ENCODE measurements at places on chromosomes 7 and 10.
A peak's percentile ranks its signal among the peaks of the same experiment; 100 is the strongest.

DNA sequence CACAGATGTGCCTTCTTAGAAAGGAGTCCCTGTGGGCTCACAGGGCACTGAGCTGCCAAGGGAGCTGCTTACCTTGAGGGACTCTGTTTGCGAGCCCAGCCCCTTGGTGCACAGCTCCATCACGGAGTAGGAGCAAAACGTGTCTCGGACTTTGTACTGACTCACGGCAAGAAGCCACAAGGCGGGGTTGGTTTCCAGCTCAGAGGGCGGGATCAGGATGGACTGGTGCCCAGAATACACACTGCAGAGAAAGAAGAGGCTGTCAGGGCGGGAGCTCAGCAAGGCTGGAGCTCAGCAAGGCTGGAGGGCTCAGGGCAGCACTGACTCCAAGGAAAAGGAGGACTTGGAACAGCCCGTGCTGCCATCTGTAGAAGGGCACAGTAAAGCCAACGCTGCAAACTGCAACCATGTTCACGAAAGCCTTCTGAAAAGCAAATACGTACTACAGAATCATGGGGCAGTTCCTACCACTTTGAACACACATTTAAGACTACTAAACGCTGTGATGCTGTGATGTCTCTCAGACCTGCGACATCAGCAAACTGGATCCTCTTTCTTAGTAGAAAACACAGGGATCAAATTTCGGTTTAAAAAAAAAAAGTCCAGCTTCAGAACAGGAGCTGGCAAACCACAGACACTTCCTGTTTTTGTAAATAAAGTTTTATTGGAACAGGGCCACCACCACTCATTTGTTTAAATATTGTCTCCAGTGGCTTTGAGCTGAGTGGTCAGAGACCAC is 194.3 kb downstream of the ZMYND11 start:
- DNase-seq: peak; percentile 12

DNA sequence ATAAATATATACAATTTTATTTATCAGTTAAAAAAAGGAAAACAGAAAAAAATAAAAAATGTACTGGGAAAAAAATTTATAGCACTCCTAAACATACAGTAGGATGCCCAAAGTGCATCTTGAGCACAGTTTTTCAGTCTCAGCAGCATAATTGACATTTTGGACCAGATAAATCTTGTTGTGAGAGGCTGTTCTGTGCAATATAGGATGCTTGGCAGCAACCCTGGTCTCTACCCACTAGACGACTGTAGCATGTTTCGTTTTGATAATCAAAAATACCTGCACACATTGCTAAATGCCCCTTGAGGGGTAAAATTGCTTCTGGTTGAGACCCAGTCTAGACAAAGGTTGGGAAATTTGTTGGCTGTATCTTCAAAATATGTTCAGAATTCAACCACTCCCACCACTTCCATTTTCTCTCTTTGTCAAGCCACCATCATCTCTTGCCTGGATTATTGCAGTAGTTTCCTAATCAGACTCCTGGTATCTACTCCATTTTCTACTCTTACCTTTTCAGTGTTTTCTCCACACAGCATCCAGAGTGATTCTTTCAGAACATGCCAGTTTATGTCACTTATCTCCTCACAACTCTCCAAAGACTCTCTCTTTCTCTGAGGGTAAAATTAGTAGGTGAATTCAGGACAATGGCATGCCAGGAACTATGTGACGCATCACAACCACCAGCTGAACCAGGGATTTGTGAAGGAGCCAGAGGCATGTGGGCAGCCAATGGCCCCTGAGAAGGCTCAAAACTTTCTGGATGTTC is 91.4 kb downstream of the GPR85 start:
- no peak for DNase-seq

DNA sequence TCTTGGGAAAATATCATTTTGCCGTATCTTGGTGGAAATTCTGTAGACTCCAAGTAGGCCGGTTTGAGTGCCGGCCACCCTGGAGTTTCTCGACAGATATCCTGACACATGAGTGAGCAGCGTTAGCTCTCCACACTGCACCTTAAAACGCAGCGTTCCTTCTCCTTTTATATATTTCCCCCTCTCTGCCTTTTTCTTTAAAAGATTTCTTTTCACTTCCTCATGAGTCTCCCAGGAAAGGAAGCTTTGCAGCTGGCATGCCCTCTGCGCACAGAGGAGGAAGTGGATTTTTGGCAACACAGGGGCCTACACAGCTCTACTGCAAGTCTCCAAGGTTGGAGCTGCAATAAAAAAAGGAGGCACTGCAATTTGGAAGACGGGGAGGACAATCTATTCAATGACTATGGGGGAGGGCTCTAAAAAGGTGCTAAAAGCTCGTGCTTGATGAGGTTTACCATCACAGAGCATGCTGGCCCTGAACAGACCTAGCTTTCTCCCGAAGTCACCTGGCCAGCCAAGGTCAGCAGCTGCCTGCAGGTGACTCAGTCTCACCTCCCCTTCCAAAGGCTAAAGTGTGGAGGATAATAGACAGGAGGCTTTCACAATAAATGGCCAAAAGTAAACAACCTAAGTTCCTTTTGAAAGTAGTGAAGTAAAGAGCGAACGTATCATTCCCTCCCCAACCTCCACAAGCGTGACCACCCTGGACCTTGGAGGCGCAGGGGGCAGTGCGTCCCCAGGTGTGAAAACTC is 252.8 kb downstream of the ZMYND11 start:
- no peak for DNase-seq

DNA sequence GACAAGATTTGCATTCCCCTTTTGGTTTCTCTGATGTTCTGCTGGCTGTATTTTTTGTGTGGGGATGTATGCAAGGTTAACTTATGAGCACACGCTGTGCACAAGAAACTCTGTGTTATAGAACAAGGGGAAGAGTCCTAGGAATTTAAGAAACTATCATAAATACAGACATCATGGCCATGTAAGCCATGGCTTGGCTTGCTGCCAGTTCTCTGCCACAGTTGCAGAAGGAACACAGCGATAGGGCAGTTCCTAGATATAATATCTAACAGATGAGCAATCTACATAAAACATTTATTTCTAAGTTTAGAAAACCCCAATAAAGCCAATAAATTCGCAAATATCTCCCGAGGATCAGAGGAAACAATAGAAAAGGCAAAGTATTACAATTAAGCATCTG is 153.3 kb downstream of the LRRTM3 start:
- no peak for DNase-seq

DNA sequence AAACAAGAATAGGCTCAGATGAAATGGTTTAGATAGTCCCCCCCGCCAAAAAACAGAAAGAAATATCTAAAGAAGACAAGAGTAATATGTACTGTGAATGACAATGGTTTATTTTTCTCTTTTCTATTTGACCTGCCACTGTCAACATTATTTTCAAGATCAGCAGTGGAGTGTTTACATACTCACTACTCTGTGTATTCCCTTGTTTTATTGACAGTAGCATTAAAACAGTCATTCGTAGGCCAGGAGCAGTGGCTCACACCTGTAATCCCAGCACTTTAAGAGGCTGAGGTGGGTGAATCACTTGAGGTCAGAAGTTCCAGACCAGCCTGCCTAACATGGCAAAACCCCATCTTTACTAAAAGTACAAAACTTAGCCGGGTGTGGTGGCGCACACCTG is 245.3 kb upstream of the SLC26A5 start:
- DNase-seq: no peak

- peak; percentile 66 for DNase-seq
Observed at GRCh38 chr7:73606801-73607691, 17.3 kb downstream of the MLXIPL start.

- DNase-seq: no peak
Observed at GRCh38 chr10:116690356-116691322, 51.7 kb downstream of the HSPA12A start.

DNA sequence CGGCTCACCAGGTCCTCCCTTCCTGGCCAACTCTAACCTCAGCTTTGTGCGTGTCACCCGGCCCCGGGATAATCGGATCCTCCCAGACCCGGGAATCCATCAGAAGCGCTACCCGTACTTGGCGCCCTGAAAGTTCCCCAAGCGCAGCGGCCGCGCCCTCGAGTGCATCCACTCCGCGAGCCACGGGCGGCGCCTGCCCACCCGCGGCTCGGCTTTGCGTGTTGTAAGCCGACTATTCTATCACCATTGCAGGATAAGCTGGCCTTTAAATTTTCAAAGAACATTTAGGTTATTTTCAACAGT is 35.7 kb upstream of the EBLN1 start:
- peak; percentile 55 for DNase-seq

Data from activated CD4-positive, alpha-beta T cell treated with anti-CD3 and anti-CD28 coated beads, Interleukin-2, amount 50 U/mL, for 1 hour (primary cell).